NCI-H226 (cell line): ENCODE measurements at places on chromosomes 2 and 18.

GRCh38 chr2:159150280-159150746 is 136.2 kb downstream of the WDSUB1 start:
- DNase-seq = no peak

GRCh38 chr2:29841386-29842004 is 79.9 kb downstream of the ALK start:
- no peak for DNase-seq

GRCh38 chr18:36582988-36583745 is 245.6 kb downstream of the TPGS2 start:
- no peak for DNase-seq

DNA sequence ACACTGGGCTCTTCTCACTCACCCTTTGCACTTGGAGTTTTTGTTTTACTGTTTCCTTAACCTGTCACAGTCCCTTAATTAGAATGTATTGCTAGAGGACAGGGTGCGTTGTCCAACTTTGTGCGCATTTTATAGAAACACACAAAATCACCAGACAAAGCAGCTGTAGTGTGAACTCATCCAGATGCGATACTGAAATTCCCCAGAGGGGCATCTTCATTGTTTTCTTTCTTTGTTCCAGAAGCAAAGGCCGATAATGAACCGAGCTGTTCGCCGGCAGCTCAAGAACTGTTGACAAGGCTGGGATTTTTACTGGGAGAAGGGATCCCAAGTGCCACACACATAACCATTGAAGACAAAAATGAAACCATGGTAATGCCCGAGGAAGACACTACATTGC is 137.6 kb downstream of the WDSUB1 start:
- no peak for DNase-seq

GRCh38 chr2:128818248-128818647 is 499.6 kb upstream of the HS6ST1 start:
- DNase-seq = no peak

- no peak for DNase-seq
These were observed 109.4 kb downstream of the GATA6 start for GRCh38 chr18:22278798-22279197.

GRCh38 chr2:5464657-5465056 is 227.5 kb upstream of the SOX11 start:
- DNase-seq = no peak

DNA sequence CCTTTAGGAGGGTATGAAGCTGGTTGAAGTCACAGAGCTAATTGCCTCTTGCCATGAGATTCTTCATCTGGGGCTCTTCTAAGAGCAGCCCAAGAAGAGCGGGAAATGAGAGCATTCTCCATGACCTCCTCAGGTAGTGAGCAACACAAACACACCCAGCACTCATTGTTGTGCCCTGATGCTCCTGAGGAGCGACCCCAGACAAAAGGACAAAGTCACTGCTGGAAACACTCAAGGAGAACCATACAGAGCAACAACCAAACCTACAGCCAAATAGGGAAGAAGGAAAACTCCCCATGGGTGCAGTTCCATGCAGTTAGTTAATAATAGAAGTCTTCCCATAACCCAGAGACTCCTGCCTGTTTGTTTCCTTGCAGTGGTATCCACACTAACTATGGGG is 426.0 kb upstream of the CRIM1 start:
- DNase-seq = no peak

DNA sequence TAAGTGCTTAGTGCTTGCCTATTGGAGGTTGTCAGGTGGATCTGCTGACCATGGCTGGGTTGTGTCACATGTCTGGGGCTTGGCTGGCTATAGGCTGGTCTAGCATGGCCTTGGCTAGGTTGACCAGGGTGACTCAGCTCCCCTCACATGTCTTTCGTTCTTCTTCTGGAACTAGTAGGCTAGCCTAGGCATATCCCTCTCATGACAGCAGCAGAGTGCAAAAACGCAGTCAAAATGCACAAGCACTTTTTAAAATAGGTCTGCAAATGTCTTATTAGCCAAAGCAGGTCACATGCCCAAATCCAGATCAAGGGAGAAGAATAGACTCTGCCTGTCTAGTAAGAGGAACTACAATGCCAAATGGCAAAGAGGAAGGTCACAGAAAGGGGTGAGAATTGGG is 179.7 kb upstream of the ACVR2A start:
- DNase-seq = no peak

- peak; percentile 19 for DNase-seq
These were observed 293.9 kb upstream of the SYT4 start for GRCh38 chr18:43571078-43571689.

DNA sequence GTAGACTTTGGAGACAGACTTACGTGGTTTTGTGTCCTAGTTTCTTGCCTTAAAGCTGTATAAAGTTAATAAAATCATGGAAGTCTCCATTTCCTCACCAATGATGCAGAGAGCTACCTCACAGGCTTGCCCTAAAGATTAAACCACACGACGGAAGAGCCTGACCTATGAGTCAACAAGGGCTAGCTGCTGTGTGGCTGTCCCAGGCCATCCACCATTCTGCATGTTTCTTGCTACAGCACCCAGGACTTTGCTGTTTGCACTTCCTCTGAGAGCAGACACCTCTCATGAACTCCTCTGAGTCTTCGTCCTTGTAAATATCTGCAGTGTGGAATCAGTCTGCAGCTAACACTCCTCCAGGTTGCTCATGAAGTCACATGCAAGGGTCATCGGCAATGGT is 160.0 kb upstream of the TRIB2 start:
- peak; percentile 3 for DNase-seq

DNA sequence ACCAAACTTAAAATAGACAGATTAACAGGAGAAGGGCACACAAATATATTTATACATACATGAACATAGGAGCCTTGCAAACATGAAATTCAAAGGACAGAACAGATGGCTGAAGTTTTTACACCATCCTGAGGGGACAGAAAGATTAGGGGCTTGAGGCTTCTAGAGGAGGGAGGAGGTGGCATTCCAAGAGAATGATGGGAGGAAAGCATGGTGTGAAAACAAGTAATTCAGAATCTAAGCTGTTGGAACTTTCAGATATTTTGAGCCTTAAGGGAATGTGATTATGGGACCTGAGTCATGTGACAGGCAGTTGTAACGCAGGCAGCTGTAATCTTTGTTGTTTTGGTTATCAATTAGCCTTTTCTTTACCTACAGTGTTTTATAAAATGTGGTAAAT is 225.2 kb upstream of the SPOPL start:
- no peak for DNase-seq

GRCh38 chr2:117359266-117359914 is 455.1 kb upstream of the DDX18 start:
- DNase-seq = no peak

DNA sequence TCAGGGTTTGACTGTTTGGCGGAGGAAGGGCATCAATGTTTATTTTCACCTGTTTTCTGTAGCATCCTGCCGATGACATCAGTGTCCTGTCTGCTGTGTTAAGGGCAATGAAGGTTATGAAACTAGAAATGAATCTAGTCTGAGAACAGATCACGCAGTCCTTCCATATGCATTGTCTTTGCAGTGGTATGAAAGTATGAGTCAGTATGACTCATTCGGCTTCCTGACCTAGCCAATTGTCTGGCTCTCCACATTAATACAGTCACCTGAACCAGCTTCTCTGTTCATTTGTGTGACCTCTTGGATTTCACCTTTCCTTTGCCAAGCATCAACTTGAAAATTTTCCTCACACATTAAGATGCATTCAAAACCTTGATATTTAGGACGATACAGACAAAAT is 353.8 kb downstream of the RND3 start:
- DNase-seq = peak; percentile 90

- DNase-seq = no peak
These were observed 8.6 kb upstream of the ARMC9 start for GRCh38 chr2:231189571-231190495.

- DNase-seq = no peak
These were observed 36.6 kb downstream of the CYP26B1 start for GRCh38 chr2:72111061-72111460.

DNA sequence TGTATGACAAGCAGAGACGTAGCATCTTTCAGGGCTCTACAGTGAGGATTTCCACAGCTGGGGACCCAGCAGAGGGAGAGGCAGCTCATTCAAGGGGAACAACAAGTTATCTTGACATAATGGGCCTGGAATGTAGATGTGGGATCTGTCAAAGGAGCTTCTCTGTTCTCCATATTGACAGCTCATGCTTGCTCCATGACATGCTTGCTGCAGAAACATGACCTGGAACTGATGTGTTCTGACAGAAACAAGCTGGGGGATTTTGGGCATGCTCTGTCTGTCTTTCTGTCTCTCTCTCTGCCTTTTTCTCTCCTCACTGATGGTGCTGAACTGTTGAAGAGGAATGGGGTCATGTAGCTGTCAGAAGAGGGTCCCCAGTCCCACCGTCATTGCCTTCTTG is 79.6 kb downstream of the MMADHC start:
- no peak for DNase-seq

- no peak for DNase-seq
These were observed 86.4 kb upstream of the FN1 start for GRCh38 chr2:215522237-215522636.

GRCh38 chr2:37573451-37574388 is 97.7 kb downstream of the CDC42EP3 start:
- peak; percentile 44 for DNase-seq

DNA sequence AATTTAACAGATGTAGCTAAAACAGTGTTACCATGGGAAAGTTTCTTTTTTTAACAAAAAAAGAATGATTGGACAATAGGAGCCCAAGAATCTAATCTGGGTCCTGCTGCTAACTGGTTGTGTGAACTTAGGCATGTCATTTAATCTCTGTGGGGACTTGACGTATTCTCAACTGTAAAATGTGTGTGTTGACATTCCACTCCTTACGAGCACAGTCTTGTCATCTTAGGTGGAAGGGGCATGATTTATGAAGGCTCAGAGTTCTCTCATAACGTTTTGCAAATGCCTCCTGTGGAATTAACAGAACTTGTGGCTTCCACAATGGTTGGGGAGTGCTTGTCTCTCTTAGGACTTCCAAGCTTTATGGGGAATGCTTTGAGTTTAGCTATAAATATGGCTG is 125.9 kb upstream of the SATB2 start:
- no peak for DNase-seq

- peak; percentile 31 for DNase-seq
These were observed 17.0 kb upstream of the HPCAL1 start for GRCh38 chr2:10285556-10286198.

DNA sequence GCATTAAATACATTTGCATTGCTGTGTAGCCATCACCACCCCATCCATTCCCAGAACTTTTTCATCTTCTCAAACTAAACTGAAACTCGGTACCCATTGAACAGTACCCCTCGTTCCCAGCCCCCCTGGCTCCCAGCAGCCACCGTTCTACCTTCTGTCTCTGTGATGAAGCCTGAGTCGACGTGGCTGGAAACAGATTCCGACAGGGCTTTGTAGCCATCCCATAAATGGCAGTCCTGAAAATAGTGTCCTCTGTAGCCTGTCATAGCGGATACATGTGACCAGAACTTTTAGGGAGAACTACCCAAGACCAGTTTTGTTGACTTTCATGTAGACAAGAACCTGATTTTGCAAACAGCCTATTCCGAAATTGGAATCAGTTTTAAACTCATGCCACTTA is 59.1 kb downstream of the TSHZ1 start:
- DNase-seq = no peak
